NCI-H1092 (cell line): ENCODE measurements at places on chromosomes 4 and X.

- DNase-seq: no peak
Measured at GRCh38 chr4:15194520-15194919, 192.2 kb downstream of the CPEB2 start.

GRCh38 chr4:176563591-176563990, 229.1 kb downstream of the VEGFC start:
- DNase-seq: no peak

DNA sequence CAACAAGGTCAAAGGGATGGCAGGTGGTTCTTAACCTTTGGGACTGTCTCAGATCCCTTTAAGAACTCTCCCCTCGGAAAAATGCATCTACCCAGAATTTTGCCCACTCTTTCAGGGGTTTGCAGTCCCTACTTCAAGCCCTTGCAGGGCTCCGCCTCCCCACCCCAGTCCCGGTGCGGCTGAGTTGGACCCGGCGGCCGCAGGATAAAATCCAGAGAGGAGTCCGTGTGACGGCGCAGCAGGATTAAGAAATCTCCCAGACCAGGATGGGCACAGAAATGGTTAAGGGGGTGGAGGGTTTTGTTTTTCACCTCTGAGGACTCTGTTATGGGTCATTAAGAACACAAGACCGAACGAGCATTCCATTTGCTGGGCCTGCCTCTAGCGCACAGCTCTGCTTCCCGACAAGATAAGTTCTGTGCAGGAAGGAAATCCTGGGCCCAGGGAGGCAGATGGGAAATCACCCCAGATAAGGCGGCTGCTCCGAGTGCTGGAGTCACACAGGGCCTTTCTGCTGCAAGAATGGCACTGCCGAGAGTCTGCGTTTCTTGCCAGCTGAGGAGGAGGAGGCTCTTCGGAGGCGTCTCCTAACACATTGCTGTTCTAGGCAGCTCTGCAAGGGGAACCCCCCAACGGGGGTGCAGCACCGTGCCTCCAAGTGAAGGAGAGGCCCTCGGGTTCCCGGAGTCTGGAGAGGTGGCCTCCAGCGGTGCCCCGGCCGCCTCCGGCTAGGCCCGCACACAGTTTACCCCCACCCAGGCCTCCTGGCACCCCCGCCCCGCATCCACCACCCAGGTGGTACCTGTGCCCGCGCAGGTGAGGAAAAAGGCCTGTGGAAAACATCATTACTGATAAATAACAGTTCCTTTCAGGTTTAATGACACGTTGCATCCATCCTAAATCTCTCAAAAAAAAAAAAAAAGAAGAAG, 277.6 kb downstream of the BCOR start:
- DNase-seq: no peak

DNA sequence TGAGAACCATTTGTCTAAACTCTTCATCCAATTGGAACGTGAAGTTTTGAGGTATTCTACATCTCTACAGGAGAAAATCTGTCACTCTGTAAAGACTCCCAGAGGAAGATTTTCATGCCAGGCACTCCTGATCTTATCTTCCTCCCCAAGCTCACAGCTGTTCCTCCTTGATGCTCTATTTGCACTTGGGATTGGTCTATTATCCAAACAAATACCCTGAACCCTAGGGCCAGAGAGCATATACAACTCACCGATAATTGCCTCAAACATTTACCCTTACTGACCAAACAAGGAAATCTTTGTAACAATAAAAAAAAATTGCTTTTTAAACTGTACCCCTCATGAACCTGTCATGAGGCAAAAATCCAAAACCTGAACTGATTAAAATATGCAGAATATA, 372.7 kb downstream of the SH2D1A start:
- DNase-seq: no peak

DNA sequence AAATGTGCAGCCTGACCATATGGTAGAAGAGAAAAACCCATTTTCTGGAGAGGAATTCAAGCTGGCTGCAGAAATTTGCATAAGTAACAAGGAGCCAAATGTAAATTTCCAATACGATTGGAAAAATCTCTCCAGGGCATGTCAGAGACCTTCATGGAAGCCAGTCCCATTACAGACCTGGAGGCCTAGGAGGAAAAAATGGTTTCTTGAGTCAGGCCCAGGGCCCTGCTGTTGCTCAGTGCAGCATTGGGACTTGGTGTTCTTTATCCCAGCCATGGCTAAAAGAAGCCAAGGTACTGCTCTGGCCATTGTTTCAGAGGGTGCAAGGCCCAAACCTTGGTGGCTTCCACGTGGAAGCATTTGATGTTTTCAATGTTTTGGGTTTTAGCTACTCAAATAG, 70.6 kb downstream of the MAGEC2 start:
- DNase-seq: no peak

DNA sequence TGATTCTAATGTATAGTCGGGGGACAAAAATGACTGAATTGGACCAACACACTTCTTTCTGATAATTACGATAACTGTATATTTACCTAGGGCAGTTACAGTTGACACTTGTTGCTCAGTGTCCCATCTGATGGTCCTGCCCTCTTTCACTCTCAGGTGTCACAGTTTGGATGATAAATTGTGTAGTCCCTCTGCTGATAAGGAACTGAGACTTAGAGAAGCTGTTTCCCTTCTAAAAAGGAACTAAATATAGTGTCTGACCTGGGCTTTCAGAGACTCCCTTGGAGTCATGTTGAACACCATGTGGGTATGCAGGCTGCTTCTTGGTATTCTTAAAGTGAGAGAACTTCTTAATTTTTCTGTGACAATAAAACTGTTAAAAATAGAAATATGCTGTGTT, 23.7 kb upstream of the PNPLA4 start:
- no peak for DNase-seq

DNA sequence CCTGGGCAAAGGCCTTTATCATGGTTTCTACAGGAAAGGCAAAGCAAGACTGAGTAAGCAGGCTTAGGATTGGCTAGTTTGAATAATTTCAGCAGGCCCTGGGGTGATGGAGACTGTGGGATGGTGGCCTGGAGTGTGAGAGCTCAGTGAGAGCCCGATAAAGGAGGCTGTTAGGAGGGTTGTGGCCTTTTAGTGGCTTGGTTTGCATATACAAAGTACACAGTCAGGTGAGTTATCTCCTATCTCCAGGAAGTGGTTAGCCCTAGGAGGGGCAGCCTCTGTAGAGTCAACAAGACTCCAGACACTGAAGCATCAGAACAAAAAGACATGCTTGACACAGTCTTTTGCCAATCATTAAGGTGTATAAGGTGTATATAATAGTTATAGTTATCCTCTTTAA, 157.2 kb downstream of the CFAP299 start:
- DNase-seq: no peak

DNA sequence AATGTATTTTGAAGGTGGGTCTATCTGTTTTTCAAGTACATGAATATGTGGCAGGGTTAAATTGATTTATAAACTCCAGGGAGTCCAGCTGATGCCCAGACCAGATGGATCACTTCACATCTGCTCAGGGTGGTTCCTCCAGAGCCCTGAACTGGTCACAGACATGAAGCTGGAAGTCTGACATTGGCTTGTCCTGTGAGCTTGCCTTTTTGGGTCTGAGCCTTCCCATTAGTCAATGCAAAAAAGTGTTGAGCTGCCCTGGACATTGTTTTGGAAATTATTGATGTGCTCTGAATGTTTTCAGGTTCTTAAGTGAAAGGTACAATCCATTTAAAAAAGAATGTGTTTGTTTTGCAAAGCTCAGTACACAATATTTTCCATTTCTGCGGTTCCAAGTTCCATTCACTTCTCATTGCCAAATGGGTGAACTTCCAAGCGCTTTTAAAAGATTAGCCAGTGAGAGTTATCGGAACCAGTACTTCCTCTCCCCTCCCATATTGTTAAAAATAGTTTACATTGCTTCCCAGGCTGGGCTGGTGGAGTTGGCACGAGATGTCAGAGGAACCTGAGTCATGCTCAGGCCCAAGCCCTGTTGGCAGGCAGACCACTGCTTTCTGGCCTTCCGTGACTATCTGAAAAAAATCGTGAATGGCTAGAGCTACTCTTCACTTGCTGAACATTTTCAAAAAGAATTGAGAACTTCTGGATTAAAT, 52.1 kb downstream of the PDGFRA start:
- DNase-seq: no peak

DNA sequence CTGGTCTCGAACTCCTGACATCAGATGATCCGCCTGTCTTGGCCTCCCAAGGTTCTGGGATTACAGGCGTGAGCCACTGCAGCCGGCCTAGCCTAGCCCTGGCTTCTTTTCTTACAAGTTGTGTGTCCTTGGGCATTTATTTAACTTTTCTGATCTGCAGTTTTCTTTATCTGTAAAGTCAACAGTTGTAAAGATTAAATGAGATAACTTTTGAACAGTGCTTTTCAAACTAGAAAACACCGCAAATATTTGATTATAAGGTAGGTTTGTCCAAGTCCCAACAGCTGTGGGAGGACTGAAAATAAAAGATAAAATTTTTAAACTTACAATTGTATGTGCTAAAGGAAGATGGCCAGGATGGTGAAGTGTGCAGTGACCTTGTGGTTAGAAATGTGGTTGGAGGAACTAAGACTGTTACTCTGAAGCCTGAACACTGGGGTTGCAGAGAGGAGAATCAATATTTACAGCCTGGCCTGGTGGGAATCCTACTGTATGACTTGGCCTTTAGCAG, 44.8 kb downstream of the GSX2 start:
- DNase-seq: no peak

GRCh38 chrX:123504047-123504446, 228.8 kb downstream of the THOC2 start:
- no peak for DNase-seq

DNA sequence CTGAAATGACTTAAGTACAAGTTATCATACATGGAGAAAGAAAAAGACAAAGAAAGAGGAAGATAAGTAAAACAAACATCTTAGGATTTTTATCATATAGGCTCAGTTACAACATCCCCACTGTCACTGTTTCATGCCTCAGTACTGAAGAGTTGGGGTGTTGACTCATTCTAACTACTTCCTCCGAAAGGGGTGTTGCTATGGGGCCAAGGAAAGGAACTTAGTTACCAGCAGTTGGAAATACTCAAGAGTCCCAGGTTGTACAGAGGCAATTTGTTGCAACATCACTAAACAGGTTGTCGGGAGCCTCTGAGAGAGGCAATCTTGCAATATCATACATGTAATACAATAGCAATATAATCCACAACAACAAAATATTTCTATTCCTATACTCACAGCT, 1264.7 kb downstream of the PCDH7 start:
- DNase-seq: no peak

- no peak for DNase-seq
Measured at GRCh38 chr4:48785302-48785701, 5.2 kb upstream of the FRYL start.

GRCh38 chr4:97577004-97577403, 566.3 kb downstream of the STPG2 start:
- no peak for DNase-seq

DNA sequence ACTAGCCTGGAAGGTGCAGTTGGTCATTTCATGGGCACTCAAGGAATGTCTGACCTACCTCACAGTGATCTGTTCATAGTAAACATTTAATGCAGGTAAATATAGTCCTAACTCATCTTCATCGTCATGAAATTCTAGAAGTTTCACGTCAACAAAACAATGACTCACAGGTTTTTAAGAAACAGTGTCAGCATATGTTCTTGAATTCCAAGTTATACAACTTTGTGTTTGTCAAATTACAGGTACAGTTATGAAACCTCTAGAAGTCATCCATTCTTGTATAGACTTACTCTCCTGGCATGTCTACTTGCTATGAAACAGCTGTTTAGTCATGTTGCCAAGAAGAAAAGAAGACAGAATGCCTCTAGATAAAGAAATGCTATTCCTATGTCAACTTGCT, 46.6 kb downstream of the AFM start:
- DNase-seq: no peak

DNA sequence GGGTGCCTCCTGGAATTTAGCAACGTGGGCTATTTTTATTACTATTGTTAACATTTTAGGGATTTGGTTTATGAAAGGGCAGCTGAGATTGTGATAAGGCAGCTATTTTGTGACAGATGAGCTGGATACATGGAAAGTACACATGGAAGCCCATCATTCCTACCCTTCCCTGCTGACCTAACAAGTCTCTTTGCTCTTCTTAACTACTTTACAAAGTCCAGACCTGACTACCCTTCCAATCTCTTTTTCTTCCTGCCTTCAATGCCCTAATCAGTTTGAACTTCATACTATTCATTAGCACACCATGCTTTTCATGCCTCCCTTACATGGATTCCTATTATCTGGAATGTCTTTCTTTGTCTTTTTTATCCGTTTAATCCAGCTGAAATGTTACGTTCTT, 9.4 kb upstream of the AFP start:
- no peak for DNase-seq

GRCh38 chr4:140754918-140755773, 1.0 kb downstream of the TBC1D9 start:
- DNase-seq: no peak

DNA sequence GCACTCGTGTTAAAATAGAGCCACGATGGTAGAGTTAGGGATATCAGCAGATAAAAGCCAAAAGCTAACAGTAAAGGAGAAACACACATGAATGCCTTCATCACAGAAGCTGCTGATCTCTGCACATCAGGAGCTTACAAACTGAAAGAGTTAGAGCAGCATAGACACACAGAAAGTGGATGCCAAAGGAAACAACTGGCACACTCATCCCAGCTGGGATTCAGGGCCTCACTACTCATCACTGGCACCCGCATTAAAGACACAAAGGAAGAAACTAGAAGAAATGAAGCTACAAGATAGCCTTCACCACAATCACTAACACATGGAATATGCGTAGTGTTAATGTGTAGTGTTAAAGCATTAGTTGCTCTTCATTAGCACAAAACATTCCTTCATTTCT, 156.4 kb upstream of the TBL1X start:
- DNase-seq: no peak

- DNase-seq: no peak
Measured at GRCh38 chr4:67550451-67550850, 5.1 kb upstream of the CENPC start.
